Regular cardiac myocyte (primary cell): ENCODE measurements at places on chromosomes 5 and 9. TPM values are rescaled to one million over a fixed set of nuclear protein-coding genes. Genes with fewer than 3 reads are reported as not detected.

The DBH gene
- total RNA-seq: not detected in 2 replicates

The DIAPH1 gene
- total RNA-seq: 16.1 and 41.4 TPM in 2 replicates

The PHF24 gene
- 0.28 TPM in 1 of 2 replicates, not detected in the other for total RNA-seq

The INSYN2B gene
- total RNA-seq: 24.0 and 39.7 TPM in 2 replicates

The FCHO2 gene
- 10.0 and 24.0 TPM in 2 replicates for total RNA-seq

The SH3RF2 gene
- 1.5 and 9.6 TPM in 2 replicates for total RNA-seq

The GFRA3 gene
- total RNA-seq: not detected in 2 replicates

The KIAA0825 gene
- 3.3 and 5.1 TPM in 2 replicates for total RNA-seq

The NOL6 gene
- total RNA-seq: 19.4 and 45.8 TPM in 2 replicates

The ACTL7B gene
- total RNA-seq: under 0.01 TPM in 1 of 2 replicates, not detected in the other

The CFAP90 gene
- not detected in 2 replicates for total RNA-seq

The NPR3 gene
- 91.6 and 102 TPM in 2 replicates for total RNA-seq

The ARID3C gene
- under 0.01 and 0.28 TPM in 2 replicates for total RNA-seq

The GPSM1 gene
- total RNA-seq: 31.6 and 40.1 TPM in 2 replicates

The PCDHGB3 gene
- 1.9 and 4.5 TPM in 2 replicates for total RNA-seq

The PCDHB14 gene
- total RNA-seq: 0.58 and 2.5 TPM in 2 replicates

The ZBTB6 gene
- total RNA-seq: 15.0 and 15.2 TPM in 2 replicates

The MSMP gene
- total RNA-seq: not detected in 2 replicates

The LRRC19 gene
- not detected in 2 replicates for total RNA-seq

The SHOC1 gene
- under 0.01 TPM in 2 replicates for total RNA-seq

The C5orf24 gene
- total RNA-seq: 36.6 TPM in 2 replicates

The NELFB gene
- total RNA-seq: 45.1 and 65.0 TPM in 2 replicates

The TRIP13 gene
- total RNA-seq: 7.0 and 73.8 TPM in 2 replicates

The ITGA1 gene
- 28.9 and 92.2 TPM in 2 replicates for total RNA-seq
